HT-29 (cell line): ENCODE measurements at places on chromosomes 16 and 17. TPM values are rescaled to one million over a fixed set of nuclear protein-coding genes. Genes with fewer than 3 reads are reported as not detected.

The HS3ST4 gene
- not detected in 2 replicates for total RNA-seq

- no peak for DNase-seq
Measured at GRCh38 chr16:1832838-1833454, 5.9 kb downstream of the FAHD1 start.

DNA sequence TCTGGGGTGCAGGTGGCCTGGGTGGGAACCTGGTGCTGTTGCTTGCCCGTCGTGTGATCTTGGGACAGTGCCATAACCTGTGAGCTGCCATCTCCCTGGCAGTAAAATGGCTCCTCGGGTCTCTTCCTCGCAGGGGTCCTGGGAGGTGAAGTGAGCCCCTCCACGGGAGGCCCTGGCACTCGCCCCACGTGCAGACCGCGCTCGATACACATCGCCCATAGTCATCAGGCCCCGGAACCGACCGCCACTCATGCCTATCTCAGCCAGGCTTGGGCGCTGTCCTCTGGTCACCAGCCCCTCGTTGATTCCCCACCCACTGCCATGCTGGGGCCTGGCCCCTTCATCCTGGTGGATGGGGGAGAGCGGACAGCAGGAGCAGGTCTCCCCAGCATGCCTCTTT lies 21.5 kb upstream of the OSGIN1 start:
- no peak for DNase-seq

DNA sequence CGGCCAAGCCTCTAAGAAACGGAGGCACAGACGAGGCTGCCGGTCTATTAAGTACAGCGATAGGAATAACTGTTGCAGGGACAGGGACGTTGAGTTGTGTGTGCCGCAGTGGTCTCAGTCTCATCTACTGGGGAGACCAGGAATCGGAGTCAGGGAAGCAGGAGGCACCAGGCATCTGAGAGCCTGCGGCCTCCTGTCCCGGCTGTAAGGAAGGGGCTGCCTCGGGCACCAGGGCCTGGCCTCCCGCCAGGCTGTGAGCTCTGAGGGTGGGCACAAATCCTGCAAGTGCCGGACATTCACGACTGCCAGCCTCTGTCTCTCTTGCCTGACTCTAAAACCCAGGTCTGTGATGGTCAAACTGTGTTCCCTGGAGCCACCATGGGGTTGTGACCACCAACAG lies 76.0 kb downstream of the ARHGAP23 start:
- DNase-seq, result no peak

DNA sequence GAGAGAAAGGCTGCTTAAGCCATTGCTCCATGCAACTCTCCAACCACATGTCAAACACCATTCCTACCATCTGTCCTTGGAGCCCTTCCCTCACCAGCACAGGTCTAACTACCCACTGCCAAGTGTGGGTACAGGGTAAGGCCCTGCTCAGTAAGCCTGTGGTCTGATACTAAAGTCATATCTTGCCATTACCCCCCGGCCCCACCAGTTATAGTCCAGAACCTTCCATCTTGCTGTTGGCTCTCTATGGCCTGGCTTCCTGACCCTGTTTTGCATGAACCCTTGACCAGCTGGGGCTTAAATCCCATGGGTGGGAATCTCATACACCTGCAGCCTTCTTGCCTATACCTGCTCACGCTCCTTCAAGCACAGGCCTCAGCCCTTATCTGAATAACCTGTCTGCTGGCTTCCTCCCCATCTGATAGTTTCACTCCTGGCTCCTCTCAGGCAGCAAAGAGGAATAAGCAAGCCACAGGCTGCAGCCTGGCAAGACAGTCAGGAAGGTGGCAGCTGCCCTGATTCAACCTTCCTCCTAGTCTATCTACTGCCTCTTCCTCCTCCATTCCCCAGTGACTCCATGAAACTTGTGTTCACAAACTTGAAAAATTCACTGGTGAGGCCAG lies 64.1 kb downstream of the ZFHX3 start:
- no peak for DNase-seq

- DNase-seq, result no peak
Measured at GRCh38 chr17:50412188-50412732, 13.8 kb upstream of the ACSF2 start.
